Cortex of kidney (tissue), 1 donor: ENCODE measurements at places on chromosomes 5 and 9.

GRCh38 chr5:178248750-178249149 is 16.1 kb upstream of the PHYKPL start:
- DNase-seq: no peak

DNA sequence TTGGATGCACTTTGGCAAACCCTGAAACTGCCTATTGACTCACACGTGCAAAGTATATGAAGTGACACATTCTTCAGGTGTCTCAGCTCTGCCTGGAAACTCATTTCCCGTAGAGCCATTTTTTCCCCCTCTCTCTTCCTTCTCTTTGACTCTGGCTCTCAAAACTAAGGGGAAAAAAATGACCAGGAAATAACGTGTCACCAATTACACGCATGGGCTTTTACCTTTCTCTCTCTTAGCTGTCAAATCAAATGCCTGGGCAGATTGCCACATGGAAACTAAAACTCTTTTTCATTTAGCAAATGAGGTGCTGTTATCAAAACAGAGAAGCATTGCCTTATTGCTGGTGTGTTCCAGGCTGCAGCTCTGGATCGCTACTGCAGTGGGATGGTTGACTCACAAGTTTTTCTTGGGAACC is 18.3 kb upstream of the IFNK start:
- no peak for DNase-seq

DNA sequence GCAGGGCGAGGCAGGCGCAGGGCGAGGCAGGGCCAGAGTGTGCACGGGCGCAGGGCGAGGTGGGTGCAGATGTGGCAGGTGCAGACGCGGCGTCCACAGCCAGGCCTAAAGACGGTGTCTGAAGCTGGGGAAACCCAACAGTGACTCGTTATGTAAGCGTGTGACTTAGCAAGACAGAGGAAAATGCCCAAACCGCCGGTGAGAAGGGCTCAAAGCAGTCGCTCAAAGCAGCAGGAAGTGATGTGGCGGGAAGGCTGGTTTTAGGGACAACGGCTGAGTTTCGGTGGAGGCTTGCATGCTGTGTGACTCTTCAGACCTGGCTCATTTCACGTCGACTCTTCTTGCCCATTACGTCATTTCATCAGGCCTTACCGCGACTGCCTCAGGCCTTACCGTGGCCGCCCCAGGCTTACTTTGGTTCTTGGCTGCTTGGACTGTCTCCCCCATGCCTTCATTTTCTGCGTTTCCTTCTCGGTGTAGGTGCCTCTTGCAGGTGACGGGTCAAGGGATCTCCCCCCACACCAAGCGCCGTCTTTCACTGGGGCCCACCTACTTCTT is 50.5 kb upstream of the EXOC3 start:
- no peak for DNase-seq

DNA sequence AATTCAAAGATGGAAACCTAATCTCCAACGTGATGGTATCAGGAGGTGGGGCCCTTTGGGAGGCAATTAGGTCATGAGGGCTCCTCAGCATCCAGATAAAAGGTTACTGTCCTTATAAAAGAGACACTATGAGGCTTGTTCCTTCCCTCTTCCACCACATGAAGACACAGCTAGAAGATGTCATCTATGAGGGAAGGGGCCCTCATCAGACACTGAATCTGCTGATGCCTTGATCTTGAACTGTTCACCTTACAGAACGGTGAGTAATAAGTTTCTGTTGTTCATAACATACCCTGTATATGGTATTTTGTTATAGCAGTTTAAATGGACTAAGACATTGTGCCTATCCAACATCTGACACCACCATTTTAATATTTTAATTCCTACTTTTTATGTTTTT is 19.7 kb upstream of the CCNH start:
- no peak for DNase-seq

DNA sequence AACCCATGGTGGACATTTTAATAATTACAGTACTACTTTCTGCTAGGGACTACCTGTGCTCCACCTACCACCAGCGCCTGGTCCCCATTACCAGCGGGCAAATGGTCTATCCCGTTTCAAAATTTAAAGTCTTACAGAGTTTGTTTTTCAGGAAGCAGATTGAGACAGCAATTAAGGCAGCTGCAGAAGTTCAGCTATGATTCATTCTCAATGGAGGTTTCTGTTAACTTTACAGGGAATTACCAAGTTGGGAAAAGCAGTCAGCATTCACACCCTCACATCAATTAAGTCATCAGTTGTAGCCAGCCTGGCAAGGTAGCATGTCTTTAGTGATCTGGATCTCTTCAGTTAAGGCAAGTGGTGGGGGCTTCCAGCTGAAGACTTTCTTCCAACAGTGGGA is 410.6 kb upstream of the DAB2 start:
- no peak for DNase-seq

DNA sequence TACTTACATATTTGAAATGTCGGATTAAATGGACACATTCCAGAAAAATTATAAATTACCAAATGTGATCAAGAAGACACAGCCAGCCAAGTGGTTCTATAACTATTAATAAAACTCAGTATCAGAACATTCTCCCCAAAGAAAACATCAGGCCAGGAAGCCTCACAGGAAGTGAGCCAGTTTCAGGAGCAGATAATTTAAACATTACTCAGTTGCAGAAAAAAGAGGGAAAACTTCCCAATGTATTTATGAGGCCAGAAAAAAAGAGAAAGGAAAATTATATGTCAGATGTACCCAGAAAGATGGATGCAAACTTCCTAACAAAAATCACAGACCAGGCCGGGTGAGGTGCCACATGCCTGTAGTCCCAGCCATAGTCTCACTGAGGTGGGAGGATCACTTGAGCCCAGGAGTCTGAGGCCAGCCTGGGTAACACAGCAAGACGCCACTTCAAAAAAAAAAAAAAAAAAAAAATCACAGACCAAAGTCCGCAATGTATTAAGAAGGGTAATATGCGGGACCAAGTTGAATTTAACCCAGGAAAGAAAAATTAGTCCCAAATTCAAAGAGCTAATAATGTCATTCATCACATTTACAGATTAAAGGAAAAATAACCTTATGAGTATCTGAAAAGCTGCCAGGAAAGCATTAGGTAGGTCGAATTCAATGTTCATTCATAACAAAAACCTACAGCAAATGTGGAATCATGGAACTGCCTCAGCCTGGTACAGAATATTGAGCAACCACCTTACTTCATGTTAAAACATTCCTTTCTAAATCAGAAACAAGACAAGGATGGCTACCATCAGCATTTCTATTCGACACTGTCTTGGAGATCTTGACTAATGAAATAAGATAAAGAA is 37.2 kb upstream of the NRARP start:
- DNase-seq: no peak

DNA sequence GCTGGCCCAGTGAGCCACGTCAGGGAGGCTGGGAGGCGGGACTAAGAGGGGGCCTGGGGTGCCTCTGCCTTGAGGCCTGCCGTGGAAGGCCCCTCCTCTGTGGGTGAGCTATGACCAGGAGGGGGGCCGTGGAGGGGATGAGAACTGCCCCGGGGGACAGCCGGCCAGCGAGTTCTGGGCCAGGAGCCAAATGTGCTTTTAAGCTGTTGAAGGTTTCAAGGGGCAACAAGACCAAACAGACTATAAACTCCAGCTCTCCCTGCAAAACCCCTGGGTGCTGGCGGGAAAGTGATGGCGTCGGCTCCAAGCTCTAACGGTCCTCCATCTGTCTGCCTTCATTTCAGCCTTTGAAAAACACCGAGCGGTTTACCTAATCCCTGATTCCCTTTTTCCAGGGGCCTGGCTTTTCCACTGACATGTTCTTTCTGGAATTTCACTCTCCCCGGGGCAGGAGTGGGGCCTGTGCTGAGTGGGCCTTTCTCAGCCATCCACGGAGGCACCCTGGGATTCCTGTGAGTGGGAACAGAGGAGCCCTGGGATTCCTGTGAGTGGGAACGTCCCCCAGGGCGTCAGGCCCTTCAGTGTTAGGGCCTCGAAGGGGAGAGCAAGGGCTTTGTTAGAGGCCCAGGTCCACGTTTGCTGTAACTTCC is 65.6 kb downstream of the COL5A1 start:
- DNase-seq: no peak

DNA sequence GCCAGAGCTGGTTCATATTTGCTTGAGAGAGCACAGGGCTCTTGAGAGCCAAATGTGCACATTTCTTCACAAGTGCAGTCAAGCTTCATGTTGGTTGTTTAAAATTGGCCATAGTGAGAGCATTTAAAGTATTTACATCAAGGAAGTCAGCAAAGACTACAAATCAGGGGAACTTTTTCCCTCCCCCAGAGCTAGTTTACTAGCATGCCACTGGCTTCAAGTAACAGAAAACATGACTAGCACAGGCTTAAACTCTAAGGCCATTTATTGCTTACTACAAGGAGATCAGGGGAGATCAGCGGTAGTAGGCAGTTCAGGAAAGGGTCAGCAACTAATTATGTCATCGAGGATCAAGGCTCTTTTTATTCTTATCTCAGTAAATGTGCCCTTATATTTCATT is 11.0 kb upstream of the CCDC171 start:
- no peak for DNase-seq

- no peak for DNase-seq
These were observed 201.3 kb downstream of the FANCC start for GRCh38 chr9:95116002-95116807.

DNA sequence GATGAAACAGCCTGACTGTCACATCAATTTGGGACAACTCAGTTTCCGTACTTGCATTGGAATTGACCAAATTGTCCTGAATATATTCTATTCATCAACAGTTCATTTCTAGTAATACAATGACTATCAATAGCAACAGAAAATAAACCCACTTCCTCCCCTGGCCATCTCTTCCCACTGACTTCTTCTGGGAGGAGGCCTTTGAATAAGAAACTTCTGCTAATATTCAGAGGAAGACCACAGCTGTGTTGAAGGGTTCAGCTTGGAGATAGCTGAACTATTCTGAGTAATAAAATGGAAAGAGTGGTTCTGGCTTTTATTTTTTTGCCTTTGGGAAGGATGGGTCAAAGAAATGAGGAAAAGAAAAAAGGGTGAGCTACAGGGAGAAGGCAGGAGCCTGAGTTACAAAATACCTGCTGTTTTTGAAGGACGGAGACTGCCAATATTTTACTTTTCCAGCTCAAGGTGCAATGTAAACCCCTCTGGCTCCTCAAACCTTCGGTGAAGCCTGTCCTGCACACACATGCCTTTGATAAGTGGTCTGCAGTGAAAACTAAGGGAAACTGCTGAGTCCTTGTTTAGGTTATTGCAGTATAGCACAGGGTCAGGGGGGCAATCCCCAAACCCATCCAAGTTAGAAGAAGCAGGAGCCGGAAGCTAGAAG is 29.9 kb downstream of the FYB1 start:
- DNase-seq: no peak

GRCh38 chr5:22708770-22709328 is 144.3 kb downstream of the CDH12 start:
- no peak for DNase-seq

DNA sequence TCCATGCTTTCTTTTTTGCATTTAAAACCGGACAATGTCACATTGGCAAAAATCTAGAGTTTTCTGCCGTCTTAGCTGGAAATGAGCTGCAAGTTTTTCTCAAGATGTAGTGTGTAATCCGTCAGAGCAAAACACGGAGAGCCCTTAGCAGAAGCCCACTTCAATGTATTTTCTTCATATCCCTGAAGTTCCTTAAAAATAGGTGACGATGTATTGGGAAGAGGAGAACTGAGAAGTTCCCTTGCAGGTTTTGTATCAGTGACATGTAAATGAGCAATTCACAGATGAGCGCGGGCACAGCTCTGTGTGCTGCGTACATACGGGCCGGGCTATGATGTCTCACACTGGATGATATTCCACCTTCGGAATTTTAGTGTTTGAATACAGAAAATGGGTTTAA is 14.8 kb upstream of the CLPTM1L start:
- no peak for DNase-seq

DNA sequence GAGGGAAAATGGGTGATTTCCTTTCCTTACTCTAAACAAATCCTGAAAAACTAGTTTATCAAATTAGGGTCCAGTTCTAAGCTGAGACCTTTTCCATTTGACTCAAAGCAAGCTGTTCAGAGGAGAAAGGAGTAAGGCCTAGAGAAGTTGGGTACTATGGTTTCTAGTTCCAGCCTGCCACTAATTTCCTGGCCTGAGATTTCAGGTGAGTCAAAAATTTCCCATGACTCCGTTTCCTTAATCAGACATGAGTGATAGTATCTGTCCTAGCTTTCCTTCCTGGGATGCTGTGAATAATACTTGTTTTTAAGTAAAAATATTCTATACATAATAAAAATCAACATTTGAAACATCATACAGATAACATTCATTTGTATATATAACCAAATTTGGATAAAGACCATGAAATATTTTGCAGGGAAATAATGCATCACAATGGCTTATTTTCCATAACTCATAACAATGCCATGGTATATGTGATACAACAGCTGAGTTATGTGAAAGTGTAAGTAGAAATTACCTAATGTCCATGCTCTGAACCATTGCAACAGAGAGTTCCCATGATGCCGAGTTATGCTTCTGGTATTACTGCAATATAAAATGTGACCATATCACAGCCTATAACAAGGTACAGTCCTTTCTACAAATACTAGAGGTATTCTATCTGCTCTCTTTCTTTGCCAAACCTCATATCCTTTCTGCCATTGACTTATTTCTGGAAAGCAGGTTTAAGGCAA is 142.7 kb downstream of the MLLT3 start:
- no peak for DNase-seq

DNA sequence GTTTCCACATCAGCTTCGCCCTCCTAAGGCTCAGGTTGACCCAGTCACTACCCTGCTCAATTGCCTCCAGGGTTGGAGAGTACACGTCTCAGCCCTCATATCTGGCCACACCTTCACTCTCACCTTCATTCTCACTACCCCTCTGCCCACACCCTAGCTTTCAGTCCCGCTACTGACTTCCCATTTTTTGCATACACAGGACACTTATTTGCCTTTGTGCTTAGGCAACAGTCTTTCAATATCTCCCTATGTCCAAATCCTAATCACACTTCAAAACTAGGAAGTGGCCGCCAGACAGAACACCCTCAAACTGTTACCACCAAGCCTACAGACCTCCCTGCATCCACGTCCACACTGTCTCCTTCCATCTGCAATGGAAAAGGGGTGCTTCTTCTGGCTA is 10.9 kb downstream of the MCTP1 start:
- DNase-seq: no peak

- no peak for DNase-seq
These were observed 899.2 kb upstream of the WWC1 start for GRCh38 chr5:167392240-167392639.

DNA sequence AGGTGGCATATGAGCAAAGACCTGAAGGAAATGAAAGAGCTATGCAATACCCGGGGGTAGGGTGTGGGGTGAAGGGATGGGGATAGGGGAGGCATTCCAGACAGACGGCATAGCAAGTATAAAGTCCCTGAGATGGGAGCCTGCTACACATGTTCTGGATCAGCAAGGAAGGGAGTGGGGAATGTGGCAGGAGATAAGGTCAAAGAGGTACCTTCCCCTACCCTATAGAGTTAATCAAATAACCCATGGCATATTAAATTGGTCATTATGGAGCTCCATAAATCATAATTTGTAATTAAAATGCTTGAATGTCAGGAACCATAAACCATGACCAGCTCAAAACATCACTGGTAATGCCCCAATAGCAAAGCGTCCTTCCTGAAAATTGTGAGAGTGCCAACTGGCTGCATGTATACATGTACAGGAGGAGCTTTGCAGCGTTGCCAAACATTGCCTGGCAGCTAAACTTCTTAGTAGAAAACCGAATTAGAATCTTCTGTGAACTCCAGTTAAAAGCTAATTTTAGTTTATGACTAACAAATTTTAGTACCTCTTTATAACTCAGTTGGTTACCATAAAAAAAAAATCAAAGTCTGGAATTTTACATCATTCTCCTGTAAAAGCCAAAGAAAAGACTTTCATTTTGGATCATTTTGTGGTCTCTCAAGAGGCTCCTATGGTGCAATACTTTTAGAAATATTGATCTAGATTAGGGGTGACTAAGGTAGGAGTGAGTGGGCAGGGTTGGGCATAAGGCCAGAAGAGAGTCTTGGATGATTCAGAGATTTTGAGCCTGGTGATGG is 4.7 kb downstream of the DNAI1 start:
- no peak for DNase-seq
